ENCODE measurements at places on chromosomes 2 and 18.

GRCh38 chr2:171345971-171346722 is 87.6 kb downstream of the METTL8 start:
- no peak for DNase-seq

- DNase-seq = no peak
Measured at GRCh38 chr18:41842886-41843285, 112.1 kb upstream of the PIK3C3 start.

DNA sequence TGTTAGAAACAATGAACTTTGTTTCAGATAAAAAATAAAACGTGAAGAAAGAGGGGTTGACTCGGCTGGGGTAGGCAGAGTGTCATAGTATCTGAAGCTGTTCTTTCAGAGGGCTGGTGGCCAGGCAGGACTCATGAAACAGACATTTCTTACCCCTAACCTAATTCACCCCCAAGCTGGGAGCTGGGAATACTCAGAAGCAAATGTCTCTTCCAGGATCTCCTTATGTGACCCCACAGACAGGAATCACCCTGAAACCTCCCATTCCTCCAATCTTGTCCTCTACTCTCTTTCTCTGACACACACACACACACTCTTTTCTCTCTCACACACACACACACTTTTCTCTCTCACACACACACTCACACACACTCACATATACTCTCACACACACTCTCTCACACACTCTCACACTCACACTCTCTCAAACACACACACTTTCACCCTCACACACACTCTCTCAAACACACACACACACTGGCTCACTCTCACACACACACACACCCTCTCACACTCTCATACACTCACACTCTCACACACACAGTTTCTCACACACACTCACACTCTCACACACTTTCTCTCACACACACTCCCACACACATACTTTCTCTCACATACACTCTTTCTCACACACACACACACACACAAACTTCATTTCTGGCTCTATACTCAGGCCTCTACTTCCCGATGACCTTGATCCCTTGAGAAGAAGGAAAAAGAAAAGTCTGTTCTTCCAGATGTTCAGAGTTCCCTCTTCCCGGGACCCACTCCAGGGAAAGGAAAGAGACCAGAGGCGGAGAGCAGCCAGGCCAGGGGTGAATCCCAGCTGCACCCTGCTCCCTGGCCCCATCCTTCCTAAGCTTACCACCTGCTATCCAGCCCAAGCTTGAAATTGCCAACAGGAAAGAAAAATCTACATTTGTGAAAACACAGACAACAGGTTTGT is 167.7 kb downstream of the TXNL1 start:
- no peak for DNase-seq

- no peak for DNase-seq
Measured at GRCh38 chr2:65128297-65129190, 1.4 kb downstream of the RAB1A start.
